Tibial nerve (tissue), 4 donors: ENCODE measurements at places on chromosomes 12 and 14. TPM values are rescaled to one million over a fixed set of nuclear protein-coding genes. Genes with fewer than 3 reads are reported as not detected.
A peak's percentile ranks its signal among the peaks of the same experiment; 100 is the strongest.

The TMEM229B gene
- total RNA-seq, result 6.1 TPM

The ACADS gene
- total RNA-seq, result 53.4 TPM

- H3K27me3 ChIP-seq, result no peaks in the 10 kb centered on the region
- H3K27ac ChIP-seq, result no peak overlapping the region
- no peak overlapping the region for H3K4me3 ChIP-seq
- no peaks in the 10 kb centered on the region for H3K36me3 ChIP-seq
- DNase-seq, result no peak
Measured at GRCh38 chr14:94344389-94344788, 21.3 kb upstream of the SERPINA6 start.

GRCh38 chr14:105018414-105018813, 2.5 kb downstream of the CDCA4 start:
- H3K36me3 ChIP-seq, result no peaks in the 10 kb centered on the region
- no peak overlapping the region for H3K4me3 ChIP-seq
- H3K4me1 ChIP-seq, result no peaks in the 10 kb centered on the region
- no peak overlapping the region for H3K27ac ChIP-seq

DNA sequence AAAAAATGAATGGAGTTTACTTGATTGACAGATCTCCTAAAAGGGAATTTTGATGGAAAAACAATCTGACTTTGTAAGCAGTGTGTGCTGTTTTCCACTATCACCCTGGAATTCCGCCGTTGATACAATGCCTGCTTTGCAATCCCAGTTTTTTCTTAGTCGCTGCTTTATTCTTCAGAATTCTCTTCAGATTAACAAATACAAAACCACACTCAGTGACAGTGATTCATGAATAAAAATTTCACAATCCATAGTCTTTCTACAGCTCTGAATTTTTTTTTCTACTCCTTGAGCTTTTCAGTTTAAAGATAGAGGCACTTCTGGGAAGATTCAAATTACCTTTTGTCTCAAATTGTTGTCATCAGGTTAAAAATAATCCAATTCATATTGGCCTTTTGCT, 44.6 kb upstream of the KITLG start:
- no peak for DNase-seq
- peaks cover 17% of the 10 kb centered on the region for H3K4me1 ChIP-seq
- H3K27ac ChIP-seq, result no peak overlapping the region
- H3K36me3 ChIP-seq, result no peaks in the 10 kb centered on the region
- no peak overlapping the region for H3K4me3 ChIP-seq

DNA sequence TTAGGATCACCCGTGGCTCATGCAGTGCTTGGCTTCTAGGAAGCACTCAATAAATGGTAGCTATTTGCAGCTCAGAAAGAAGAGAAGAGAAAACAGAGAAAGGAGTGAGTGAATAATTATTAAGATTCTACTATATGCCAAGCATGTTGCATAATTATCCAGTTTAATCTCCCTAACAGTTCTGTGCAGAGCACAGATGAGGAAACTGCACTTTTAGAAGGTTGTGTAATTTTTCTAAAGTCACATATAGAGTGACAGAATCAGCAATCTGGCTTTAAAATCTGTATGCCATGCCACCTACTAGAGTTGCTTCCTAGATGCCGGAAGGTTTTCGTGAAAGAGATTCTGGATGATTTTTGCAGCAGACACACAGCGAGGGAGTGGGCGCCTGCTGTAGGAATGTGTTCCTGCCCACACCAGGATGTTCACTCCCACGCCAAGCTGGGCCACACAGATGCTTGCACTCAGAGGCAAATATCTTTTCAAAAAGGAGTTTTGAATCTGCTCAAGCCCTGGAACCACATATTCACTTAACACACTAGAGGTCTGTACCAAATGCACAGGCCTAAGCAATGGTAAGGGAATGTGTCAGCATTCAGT, 50.2 kb upstream of the SMCO2 start:
- no peak overlapping the region for H3K27ac ChIP-seq
- DNase-seq, result no peak
- H3K4me1 ChIP-seq, result no peaks in the 10 kb centered on the region
- H3K27me3 ChIP-seq, result no peaks in the 10 kb centered on the region
- H3K4me3 ChIP-seq, result no peak overlapping the region

GRCh38 chr12:81699551-81699950, 59.6 kb downstream of the PPFIA2 start:
- no peaks in the 10 kb centered on the region for H3K36me3 ChIP-seq
- no peak overlapping the region for H3K27ac ChIP-seq
- no peak overlapping the region for H3K4me3 ChIP-seq
- no peak for DNase-seq
- no peaks in the 10 kb centered on the region for H3K27me3 ChIP-seq
- H3K4me1 ChIP-seq, result no peaks in the 10 kb centered on the region

GRCh38 chr12:31005944-31006361, 67.7 kb upstream of the DDX11 start:
- H3K4me3 ChIP-seq, result no peak overlapping the region
- H3K27ac ChIP-seq, result peak overlapping the region; percentile 70
- H3K36me3 ChIP-seq, result no peaks in the 10 kb centered on the region
- no peaks in the 10 kb centered on the region for H3K4me1 ChIP-seq
- H3K27me3 ChIP-seq, result no peaks in the 10 kb centered on the region
- DNase-seq, result no peak

GRCh38 chr12:121903202-121903601, 14.6 kb downstream of the PSMD9 start:
- no peaks in the 10 kb centered on the region for H3K4me1 ChIP-seq
- no peaks in the 10 kb centered on the region for H3K36me3 ChIP-seq
- no peaks in the 10 kb centered on the region for H3K27me3 ChIP-seq
- DNase-seq, result no peak
- no peak overlapping the region for H3K4me3 ChIP-seq
- H3K27ac ChIP-seq, result no peak overlapping the region

DNA sequence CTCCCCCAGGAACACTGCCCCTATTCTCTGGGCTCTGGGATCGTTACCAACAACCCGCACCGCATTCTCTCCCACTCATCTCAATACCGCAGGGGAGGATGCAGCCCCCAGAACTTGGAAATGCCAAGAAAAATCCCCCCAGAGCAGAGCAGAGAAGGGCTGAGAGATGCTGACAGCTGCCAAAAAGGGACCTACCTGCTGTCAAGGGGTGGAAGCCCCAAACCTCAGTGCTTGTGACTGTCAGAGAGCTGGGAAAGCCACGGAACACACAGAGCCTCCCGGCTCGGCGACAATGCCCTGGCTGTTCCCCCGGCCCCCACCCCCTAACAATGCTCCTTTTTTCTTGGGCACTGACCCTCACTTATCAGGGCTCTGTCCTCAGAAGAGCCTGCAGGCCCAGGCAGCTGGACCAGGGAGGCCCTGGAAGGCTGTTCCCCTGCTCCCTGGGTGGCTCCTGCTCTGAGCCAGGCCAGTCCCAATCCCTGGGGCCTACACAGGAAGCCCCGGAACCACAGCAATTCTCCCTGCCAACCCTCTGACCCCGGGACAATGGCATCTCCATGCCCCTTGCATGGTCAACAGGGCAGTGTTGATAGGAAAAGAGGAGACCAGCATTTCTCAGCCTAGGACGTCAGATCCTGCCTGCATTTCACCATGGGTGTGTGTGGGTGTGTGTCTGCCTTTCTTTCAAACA, 78.9 kb downstream of the ITPK1 start:
- H3K36me3 ChIP-seq, result no peaks in the 10 kb centered on the region
- H3K27me3 ChIP-seq, result no peaks in the 10 kb centered on the region
- peaks cover 99% of the 10 kb centered on the region for H3K4me1 ChIP-seq
- no peak overlapping the region for H3K4me3 ChIP-seq
- no peak for DNase-seq

DNA sequence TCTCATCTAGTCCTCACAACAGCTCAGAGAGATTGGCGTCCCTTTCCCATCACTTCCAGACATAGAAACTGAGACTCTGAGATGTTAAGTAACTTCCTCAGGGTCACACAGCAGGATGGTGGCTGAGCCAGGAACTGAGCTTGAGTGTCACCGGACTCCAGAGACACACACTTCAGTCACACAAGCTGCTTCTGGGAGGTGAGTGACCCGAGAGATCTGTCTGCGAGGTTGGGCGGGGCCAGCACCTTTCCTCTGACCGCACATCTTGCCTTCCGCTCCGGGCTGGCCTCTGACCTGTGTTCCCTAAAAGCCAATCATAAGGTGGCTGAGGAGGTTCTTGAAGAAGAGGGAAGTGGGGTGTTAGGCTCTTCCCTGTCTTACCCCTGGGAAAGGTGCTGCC, 72.2 kb downstream of the ADCK1 start:
- H3K4me3 ChIP-seq, result no peak overlapping the region
- no peak overlapping the region for H3K27ac ChIP-seq
- H3K4me1 ChIP-seq, result no peaks in the 10 kb centered on the region
- DNase-seq, result no peak
- no peaks in the 10 kb centered on the region for H3K27me3 ChIP-seq

- no peaks in the 10 kb centered on the region for H3K36me3 ChIP-seq
- peak overlapping the region; percentile 49 for H3K4me3 ChIP-seq
- no peaks in the 10 kb centered on the region for H3K27me3 ChIP-seq
- H3K4me1 ChIP-seq, result no peaks in the 10 kb centered on the region
- H3K27ac ChIP-seq, result peak overlapping the region; percentile 50
- no peak for DNase-seq
Measured at GRCh38 chr12:112907415-112908157, 824 bp downstream of the OAS1 start.

DNA sequence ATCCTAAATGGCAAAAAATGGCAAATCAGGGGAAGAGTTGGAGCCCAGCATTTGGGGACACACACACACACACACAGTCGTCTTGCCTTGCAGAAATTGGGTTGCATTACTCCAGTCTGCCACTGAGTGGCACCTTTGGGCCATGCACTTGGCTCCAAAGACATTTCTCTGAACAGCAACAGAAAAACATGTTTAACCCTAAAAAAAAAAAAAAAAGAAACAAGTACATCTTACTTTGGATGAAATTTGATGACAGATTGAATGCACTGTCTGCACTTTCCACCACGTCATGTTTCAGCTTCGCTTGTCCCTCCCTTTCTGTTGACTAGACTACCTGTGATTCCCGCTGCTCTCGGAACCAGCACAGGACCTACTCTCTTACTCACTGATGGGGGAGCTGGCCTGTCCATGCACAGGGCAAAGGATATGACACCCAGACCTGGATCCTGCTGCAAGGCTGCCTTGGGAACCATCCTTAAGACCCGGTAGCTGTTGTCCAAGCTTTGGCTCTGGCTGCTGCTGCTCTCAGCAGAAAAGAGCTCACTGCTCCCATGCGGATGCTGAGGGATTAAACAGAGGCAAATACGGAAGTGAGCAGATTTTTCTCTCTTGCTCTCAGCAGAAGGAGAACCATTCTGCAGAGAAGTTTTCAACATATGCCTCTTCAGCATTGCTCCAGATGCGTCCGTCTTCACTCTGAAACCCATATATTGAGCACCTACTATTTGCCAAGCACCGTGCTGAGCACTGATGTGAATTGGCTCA, 376.8 kb downstream of the DPF3 start:
- H3K27me3 ChIP-seq, result no peaks in the 10 kb centered on the region
- no peaks in the 10 kb centered on the region for H3K4me1 ChIP-seq
- H3K36me3 ChIP-seq, result no peaks in the 10 kb centered on the region
- no peak overlapping the region for H3K4me3 ChIP-seq
- H3K27ac ChIP-seq, result no peak overlapping the region

- DNase-seq, result no peak
- H3K27me3 ChIP-seq, result no peaks in the 10 kb centered on the region
- H3K27ac ChIP-seq, result no peak overlapping the region
- no peaks in the 10 kb centered on the region for H3K4me1 ChIP-seq
- H3K36me3 ChIP-seq, result no peaks in the 10 kb centered on the region
- H3K4me3 ChIP-seq, result no peak overlapping the region
Measured at GRCh38 chr14:71482671-71483070, 449.6 kb upstream of the RGS6 start.

- H3K36me3 ChIP-seq, result no peaks in the 10 kb centered on the region
- H3K27me3 ChIP-seq, result no peaks in the 10 kb centered on the region
- DNase-seq, result peak; percentile 83
- H3K27ac ChIP-seq, result peak overlapping the region; percentile 60
Measured at GRCh38 chr12:118052324-118053070, 8.5 kb downstream of the WSB2 start.

GRCh38 chr12:77347017-77347416, 281.6 kb upstream of the E2F7 start:
- DNase-seq, result no peak
- no peak overlapping the region for H3K27ac ChIP-seq
- no peaks in the 10 kb centered on the region for H3K4me1 ChIP-seq
- no peaks in the 10 kb centered on the region for H3K27me3 ChIP-seq

DNA sequence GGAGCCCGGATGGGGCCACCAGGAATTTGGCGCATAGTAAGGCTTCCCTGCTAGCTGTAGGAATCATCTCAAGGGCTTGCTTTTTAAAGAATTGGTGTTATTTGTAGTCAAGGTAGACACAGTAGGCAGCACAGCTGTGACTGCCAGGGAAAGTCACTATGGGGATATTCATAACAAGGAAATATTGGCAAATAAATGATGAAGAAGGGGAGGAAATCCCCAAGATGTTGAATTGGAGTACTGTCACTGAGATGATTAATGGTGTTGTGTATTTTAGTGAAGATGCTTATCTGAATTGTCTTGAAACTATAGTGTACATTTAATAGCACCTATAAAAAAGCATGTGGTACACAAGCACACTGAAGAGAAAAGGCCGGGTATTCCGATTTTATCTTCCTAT, 118.9 kb downstream of the NPAS3 start:
- H3K4me3 ChIP-seq, result no peak overlapping the region
- no peak for DNase-seq
- no peaks in the 10 kb centered on the region for H3K27me3 ChIP-seq
- H3K4me1 ChIP-seq, result no peaks in the 10 kb centered on the region

- no peak overlapping the region for H3K27ac ChIP-seq
- H3K36me3 ChIP-seq, result no peaks in the 10 kb centered on the region
- H3K4me3 ChIP-seq, result no peak overlapping the region
Measured at GRCh38 chr14:69313176-69313575, 53.2 kb downstream of the GALNT16 start.

DNA sequence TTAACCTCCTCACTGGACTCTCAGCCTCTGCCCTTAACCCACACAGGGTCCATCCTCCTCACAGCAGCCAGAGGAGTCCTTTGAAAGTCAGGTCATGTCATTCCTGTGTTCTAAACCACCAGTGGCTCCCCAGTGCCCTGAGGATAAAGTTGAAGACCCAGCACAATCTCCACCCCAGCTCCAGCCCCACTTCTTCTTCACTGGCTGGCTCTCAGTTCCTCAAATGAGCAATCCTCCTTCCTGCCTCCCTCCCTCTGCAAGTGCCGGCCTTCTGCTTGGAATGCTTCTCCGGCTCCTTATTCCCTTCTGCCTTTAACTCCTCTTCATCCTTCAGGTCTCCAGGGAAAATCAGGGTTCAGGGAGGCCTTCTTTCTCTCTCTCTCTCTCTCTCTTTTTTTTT, 32.0 kb upstream of the SPPL3 start:
- peak; percentile 14 for DNase-seq
- H3K27me3 ChIP-seq, result no peaks in the 10 kb centered on the region
- H3K4me3 ChIP-seq, result no peak overlapping the region
